ENCODE measurements at places on chromosomes 4 and X. TPM values are rescaled to one million over a fixed set of nuclear protein-coding genes. Genes with fewer than 3 reads are reported as not detected.

The RHOH gene
- 7.9 TPM for total RNA-seq

The CXCL5 gene
- 0.09 TPM for total RNA-seq

DNA sequence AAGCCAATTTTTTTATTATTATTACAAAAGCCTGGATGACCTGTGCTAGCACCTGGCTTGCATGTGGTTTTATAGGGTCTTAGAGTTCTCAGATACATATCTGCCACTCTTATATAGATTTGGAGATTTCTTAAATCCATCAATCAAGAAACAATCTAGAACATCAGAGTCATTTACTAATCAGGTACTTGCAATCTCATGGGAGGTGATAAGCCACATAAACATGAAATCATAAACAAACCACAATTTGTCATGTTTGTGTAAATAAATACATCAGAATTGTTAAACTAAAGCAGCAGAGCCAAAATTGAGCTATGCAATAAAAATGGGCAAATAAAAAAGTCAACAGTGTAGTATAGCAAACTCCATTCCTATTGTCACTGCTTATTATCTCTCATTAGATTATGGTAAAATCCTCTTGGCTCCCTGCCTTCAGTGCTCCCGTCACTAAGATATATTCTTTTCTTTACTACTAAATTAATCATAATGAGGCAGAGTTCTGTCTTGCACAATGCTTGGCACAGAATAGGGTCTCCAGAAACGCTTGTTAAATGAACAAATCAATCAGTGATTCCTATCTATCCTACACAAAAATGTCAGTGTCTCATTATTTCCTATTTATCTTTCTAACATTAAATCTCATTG lies 108.7 kb upstream of the TTC29 start:
- DNase-seq, result no peak

The ZMAT1 gene
- 7.8 TPM for total RNA-seq

DNA sequence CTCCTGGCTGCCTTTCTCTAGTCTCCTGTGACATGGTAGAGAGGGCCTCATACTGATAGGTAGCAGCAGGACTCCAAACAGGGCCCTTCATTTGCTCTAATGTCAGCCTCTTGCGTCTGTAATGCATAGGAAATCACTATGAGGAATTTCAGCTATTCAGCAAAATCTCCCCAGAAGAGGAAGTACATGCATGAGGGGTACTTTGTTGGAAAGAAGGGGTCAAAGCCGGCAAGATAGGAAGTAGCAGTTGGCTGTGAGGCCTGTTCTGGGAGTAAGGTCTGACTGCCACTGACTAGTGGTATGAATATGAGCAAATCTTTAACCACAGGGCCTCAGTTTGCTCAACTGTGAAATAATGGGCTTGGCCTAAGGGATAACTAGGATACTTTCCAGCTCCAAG lies 283.2 kb downstream of the ARHGAP10 start:
- no peak for DNase-seq

The DGKK gene
- not detected for total RNA-seq

DNA sequence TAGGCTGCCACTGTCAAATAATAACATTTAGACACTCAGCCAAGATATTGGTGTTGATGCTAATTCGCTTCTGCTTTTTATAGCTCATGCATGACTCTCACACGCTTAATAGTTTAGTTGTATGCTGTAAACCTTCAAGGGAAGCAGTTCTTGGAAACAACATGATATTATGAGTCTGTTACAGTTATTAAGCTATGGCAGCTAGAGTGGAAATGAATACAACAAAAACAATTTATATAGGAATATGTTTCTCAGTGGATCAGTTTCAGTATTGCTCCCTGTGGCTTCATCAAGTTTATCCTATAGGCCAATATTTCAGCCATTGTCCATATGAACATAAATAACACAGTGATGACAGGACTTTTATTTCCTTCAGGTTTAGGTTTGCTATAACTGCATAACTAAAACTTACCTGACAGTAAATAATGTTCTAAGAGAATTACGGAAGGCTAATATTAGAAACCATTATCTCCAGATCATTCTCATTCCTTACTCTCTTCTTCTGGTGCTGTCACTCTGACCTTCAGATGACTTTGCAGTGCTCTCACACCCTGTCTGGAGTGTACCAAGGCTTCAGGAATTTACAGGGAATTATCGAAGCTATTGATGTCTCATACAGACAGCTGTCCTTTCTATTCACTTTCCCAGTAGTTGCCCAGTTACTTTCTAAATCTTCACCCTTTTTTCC lies 555.0 kb downstream of the ANKRD50 start:
- DNase-seq, result no peak

- no peak for DNase-seq
These were observed 51.1 kb downstream of the TET2 start for GRCh38 chr4:105197777-105198176.

The CTAG1B gene
- total RNA-seq, result not detected
